ENCODE measurements at places on chromosomes 2 and 18.

GRCh38 chr18:53567929-53568574 is 656.4 kb downstream of the MBD2 start:
- peak; percentile 26 for DNase-seq

DNA sequence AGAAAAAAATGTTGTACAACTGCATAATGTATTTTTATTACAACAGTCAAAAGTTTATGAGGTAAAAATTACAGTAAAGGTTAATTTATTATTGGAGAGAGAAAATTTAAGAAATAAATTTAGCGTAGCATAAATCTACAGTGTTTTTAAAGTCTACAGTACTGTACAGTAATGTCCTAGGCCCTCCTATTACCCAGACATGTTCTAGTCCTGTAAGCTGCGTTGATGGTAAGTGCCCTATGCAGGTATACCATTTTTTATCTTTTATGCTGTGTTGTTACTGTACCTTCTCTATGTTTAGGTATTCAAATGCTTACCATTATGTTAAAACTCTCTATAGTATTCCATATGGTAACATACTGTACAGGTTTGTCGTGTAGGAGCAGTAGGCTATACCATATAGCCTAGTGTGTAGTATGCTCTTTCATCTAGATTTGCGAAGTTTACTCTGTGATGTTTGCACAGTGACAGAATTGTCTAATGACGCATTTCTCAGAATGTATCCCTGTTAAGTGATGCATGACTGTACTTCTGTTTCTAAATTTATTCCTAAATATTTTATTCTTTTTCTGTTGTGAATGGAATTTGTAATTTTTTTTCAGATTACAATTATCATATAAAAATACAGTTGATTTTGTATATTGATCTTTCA is 24.5 kb downstream of the ABI2 start:
- no peak for DNase-seq

DNA sequence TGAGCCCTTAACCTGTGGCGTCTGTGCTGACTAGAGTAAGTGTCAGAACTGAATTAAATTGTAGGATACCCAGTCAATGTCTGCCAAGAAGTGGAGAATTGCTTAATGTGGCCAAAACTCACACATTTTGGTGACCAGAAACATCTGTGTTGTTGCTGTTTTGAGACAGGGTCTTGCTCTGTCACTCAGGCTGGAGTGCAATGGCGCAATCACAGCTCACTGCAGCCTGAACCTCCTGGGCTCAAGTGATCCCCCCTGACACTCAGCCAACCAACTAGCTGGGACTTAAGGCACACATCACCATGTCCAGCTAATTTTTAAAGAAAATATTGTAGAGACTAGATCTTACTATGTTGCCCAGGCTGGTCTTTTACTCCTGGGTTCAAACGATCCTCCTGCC is 34.4 kb upstream of the RTN4 start:
- no peak for DNase-seq

DNA sequence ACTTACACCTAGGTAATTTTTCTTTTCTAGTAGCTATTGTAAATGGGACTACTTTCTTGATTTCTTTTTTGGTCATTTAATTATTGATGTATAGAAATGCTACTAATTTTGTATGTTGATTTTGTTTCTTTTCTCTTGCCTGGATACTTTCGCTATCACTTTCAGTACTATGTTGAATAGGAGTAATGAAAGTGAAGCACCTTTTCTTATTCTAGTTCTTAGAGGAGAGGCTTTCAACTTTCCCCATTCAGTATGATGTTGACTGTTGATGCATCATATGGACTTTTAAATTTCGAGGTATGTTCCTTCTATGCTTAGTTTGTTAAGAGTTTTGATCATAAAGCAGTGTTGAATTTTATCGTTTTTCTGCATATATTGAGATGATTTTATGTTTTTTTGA is 142.5 kb downstream of the CDH19 start:
- no peak for DNase-seq

DNA sequence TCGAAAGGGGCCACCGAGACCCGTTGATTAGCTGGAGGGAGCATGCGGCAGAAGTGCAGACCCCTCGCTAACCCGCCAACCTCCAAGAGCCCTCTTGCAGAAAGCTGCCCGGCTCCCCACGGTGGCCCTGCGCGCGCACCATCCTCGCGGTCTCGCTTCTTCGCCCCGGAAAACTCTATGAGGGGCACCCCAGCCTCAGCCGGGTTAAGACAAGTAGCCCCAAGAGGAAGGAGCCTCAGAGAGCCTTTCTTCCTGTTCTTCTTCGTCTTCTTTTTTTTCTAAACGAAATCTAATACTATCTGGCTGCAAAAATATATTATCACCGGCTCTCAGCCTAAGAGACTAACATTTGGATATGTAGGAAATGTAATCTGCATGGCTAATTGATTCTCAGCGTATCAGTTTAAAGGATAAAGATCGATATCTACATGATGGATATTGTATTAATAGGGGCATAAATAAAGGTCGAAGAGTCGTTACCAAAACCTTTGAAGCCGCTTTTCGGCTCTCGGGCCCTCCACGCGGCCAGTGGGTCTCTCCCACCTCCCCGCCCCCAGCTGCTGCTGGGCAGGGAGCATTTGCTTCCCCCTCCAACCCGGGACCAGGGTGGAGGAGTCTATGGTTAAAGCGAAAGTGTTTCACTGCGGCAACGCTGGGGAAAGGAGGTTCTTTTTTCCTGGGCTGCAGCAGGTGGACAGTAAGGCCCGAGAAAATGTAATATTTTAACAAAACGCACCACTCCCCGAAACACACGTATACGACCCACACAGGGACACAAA is 6.1 kb upstream of the PAX3 start:
- peak; percentile 53 for DNase-seq

DNA sequence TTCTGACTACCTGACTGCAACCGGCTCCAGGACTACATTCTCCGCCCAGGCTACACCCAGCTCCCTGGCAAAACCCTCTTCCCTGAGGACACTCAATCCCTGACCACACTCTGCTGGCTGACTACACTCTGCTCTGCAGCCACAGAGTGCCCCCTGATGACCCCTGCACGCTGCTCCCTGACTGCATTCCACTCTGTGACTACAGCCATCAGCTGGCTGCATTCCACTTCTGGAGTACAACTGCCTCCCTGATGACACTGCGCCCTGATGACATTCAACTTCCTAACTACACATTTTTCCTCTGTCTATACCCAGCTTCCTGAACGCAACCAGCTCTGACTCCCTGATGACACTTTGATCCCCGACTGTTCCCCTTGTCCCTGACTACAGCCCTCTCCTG is 71.3 kb upstream of the NRXN1 start:
- no peak for DNase-seq

DNA sequence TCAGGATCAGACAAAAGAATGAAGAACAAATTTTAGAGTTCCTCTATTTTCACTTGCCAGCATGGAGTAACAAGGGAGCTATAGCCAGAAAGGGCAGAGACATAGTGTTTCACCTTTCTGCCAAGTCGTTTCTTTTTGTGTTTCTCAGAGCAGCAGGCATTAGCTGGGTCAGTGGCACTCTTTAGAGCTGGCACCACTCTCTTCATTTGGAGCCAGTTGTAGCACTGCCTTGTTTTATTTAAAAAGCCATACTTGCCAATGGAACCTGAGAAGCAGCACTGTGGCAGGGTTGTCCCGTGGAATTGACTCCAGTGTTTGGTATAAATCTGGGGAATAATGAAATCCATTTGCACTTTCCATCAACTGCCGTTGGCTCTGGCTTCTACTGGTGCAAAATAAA is 64.0 kb downstream of the LRRTM4 start:
- DNase-seq: no peak

GRCh38 chr2:14677039-14677438 is 44.5 kb downstream of the LRATD1 start:
- no peak for DNase-seq

DNA sequence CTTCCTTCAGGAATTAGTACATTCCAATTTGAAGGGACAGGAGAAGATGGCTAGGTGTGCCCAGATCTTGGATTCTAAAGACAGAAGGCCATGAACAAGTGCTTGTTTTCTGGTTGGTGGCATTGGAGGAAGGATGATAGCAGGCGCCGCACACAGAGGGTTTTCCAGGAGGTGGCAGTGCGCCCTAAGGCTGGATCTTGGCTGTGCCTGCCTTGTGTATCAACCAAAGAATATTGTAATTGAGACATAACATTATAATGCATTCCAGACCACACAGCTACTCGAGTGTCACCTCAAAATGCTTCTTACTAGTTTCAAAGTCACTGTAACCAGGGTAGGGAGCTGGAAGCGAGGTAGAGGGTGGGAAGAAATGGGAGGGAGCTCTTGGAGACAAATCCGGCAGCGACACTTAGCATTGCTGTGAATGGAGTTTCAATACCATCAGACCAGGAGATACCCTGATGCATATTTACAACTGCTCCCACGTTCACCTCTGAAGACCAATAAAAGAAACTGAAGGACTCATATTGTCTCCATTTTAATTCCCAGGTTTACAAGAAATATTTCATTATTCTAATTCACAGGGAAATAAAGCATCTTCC is 42.5 kb downstream of the CPO start:
- peak; percentile 77 for DNase-seq

- no peak for DNase-seq
Measured at GRCh38 chr2:159146996-159147666, 139.4 kb downstream of the WDSUB1 start.

Data from suppressor macrophage treated with lipopolysaccharide for 1 hour (primary cell).